Activated CD8-positive, alpha-beta memory T cell treated with anti-CD3 and anti-CD28 coated beads for 48 hours (primary cell): ENCODE measurements at places on chromosomes 6 and 20.

DNA sequence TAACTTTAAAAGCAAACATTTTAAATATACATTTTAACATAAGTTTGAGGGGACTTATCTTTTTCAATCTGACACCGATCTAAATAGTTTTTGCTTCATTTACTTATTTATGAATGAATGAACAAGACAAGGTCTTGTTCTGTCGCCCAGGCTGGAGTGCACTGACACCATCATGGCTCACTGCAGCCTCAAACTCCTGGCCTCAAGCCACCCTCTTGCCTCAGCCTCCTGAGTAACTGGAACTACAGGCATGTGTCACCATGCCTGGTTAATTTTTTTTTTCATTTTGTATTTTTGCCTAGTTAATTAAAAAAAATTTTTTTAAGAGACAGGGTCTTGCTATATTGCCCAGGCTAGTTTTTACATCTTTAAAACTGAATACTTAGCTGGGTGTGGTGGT is 25.4 kb downstream of the FBXO9 start:
- DNase-seq = no peak

DNA sequence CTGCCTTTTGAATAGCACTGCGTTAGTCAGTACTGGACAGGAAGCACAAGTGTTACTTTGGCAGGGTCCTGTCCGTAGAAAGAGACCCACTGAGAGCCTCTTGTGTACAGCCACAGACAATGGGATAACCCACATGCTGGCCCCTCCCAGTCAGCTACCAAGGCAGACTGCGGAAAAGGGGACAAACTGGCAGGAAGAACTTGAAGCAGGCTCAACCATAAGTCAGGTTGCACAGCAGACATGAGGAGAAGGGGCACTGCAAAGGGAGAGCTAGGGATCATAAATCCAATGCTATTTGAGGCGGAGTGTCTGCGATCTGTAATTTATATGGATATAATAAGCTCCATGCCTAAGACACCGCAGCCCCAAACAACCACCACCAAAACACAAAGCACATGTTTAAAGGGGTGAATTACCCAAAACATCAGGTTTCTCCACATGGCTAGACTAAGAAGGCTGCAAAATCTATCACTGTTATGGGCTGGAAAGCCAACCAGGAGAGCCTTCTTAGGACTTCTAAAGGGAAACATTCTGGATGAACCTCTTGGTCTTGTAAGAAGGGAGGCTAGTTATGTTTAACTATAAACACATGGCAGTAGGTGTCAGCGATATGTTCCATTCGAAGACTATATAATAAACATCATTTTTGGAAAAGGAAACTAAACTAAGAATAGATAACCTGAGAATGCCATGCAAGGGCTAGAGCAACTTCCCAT is 141.7 kb downstream of the BACH2 start:
- DNase-seq = no peak

DNA sequence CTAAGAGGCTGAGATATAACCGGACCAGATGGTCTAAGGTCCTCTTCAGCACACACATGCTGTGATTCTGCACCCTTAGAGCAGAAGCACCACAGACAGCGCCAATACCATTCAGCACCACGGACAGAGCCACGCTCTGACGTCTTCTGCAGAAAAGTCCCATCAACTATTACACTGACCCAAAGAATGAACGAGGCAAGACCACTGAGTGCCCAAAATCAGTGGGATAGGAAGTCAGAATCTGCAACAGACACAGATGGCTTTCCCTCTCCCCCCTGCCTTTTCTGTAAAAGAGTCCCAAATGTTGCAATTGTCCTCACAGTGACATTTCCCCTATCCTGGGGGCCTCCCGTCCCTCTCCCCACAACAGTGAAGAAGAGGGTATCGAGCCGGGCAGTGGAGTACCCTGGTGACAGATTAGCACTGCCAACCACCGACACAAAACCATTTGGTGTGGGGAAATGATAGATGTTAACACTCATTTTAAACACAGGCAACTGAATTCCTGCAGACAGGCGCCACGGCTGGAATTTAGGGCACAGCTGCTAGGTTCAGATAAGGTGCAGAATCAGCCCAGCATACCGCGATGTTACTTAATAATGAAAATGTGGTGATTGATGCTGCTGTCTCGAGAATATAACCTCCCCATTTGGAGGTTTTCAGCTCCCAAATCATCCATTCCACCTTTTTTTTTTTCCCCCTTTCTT is 66.6 kb upstream of the CTNNBL1 start:
- DNase-seq = no peak

GRCh38 chr6:21752054-21752811 is 158.7 kb downstream of the SOX4 start:
- DNase-seq = no peak

- DNase-seq = no peak
Measured at GRCh38 chr6:36336779-36337241, at the start of gene BNIP5. TSS of gene BNIP5 (minus strand) at chr6:36336888. CDS start at chr6:36330690, 6,198 bp downstream.

DNA sequence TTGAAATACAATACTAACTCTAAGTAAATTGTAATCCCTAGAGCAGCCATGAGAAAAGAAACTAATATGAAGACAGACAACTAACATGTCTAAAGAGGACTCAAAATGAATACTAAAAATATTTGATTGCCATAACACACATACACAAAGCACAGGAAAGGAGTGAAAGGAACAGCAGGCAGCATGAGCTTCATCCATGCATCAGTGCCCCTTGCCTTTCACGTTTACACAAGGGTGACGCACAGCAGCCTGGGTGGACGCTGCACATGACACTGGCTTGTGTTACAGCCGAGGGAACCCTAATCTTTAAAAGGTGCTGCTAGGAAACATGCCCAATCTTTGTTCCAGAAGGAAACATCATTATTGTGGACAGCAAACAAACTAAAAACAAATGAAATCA is 123.5 kb downstream of the MAN1A1 start:
- DNase-seq = no peak

- no peak for DNase-seq
Measured at GRCh38 chr20:4081421-4081820, 66.1 kb upstream of the RNF24 start.

GRCh38 chr20:4099905-4100675 is 84.7 kb upstream of the RNF24 start:
- no peak for DNase-seq

DNA sequence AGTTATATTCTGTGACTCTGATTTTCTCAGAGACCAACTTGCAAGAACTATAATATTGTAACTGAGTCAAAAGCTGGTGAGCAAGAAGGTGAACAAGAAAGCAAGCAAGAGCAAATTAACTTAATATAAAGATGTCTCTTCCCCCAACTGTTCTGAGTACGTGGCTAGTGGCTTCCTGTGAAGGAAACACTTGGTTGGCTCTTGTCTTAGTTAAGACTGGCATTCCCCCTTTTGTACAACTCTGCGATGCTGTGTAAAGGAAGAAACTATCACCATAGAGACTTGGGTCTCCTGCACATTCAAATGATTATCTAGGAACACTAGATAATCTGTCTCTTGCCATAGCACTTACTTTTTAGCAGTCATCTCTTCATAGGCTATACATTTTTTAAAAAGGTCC is 47.3 kb upstream of the TNFAIP3 start:
- no peak for DNase-seq
